Activated CD4-positive, alpha-beta T cell treated with anti-CD3 and anti-CD28 coated beads for 24 hours (primary cell): ENCODE measurements at places on chromosomes 3 and 15.

DNA sequence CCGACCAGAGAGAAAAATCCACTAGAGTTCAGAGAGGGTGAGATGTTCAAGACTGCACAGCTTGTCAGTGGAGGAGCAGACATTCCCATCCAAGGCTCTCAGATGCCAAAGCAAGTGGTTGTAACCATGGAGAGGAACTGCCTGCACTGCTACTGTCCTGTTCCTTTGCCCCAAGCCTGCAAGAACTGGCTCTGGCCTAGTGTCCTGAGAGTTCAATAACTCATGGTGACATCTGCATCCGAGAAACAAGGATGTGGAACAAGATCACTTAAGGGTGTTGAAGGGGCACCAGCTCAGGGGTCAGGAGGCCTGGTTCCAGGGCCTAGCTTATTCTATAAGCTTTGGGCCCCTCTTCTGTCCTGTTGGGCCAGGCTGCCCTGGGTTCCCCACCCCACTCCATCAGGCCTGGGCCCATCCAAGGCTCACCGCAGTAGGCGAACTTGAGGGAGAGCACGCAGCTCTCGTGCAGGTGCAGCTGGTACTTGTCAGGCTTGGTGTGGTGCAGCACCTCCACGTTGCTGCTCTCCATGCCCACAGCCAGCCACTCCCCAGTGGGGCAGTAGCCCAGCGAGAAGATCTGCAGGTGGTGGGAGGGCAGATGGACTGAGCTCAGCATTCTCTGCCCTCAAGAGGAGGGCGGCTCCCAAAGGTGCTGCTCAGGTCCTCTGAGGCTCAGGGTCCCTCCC is 45.6 kb downstream of the TLE3 start:
- no peak for DNase-seq

- no peak for DNase-seq
Measured at GRCh38 chr15:35929740-35930444, 383.9 kb upstream of the DPH6 start.

GRCh38 chr3:111871809-111872623 is 13.0 kb downstream of the PHLDB2 start:
- no peak for DNase-seq

DNA sequence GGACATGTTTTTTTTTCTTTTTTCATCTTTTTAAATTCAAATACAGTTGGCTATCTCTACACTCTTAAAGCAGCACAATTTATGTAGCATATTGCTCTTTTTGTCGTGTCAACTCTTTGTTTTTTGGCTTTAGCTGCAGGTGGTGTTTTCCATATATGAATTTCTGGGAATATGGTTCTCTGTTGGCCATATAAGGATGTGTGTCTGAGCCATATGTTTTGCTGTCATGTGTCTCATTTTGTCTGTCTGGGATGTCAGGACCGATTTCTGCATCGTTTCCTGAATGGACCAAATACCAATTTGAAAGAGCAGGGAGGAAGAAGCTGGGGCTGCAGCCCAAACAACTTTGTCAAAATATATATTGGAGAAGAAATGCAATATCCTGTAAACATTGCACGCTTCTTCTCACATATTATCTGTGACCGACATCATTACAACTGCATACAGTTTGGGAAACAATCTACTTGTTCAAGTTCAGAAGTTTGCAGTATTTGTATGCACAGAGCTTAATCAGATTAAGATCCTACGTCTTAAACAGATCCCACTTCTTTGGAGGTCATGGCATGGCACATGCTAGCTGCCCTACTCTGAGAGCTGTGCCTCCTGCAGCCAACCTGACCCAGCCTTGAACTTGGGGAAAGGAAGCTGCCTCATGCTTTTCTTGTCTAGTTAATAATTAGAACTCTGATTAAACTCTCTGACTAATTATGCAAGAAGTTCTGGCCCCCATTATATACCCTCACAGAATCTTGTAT is 4.0 kb upstream of the SATB1 start:
- DNase-seq, result no peak

DNA sequence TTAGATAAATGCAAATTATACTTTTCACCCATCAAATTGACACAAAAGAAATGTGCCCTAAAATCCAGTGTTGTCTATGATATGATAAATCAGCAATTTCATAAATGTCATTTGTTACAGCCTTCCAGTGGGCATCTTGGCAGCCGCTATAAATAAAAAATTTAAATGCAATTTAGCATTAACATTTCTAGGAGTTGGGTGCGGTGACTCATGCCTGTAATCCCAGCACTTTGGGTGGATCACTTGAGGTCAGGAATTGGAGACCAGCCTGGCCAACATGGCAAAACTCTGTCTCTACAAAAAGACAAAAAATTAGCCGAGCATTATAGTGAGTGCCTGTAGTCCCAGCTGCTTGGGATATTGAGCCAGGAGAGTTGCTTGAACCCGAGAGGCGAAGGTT is 65.9 kb upstream of the POMGNT2 start:
- DNase-seq, result no peak

DNA sequence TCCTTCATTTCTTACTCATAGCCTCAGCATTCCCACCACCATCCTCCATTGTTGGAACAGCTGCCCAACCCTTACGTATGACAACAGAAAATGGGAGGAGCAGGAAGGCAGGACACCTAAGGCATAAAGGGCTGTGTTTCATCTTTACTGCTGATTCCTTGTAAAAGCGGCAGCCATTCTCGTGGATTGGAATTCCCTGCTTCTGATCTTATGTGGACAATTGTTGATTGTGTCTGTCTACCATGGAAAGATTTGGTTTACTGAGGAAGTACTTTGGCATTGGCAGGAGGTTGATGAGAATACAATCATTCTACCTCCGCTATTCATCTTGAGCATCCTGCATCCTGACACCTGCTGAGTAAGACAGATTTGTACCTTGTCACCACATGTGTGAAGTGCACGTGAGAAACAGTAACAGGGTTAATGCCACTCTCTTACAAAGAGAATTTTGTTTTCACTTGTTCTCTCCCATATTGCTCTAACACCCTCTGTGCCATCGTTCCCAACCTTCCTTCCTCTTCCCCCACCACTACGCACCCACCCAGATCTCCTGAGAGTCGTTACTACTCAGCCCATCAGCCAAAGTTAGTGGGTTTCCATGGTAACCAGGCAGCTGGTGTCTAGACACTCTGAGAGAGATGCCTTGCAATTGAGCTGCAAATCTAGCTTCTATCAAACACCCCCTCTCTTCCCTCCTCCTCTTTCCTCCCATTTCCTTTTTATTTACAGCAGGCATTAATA is 75.7 kb downstream of the GAP43 start:
- no peak for DNase-seq

DNA sequence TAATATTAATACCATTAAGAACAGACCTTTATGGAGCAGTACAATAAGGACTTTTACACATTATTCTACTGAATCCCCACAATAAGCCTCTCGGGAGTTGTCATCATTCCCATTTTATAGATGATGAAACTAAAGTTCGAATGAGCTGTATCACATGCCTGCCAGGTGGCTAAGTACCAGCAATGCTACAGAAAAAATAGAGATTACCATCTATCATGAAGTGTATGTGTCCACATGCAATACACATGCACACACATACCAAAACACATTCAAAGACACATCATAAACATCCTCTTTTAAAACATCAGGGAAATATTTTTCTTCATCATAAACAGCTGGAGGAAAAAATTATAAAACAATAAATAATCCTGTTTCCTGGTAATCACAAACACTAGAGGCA is 136.6 kb downstream of the SUCLG2 start:
- no peak for DNase-seq

- DNase-seq, result no peak
Measured at GRCh38 chr15:60469893-60470641, 8.9 kb downstream of the ICE2 start.

DNA sequence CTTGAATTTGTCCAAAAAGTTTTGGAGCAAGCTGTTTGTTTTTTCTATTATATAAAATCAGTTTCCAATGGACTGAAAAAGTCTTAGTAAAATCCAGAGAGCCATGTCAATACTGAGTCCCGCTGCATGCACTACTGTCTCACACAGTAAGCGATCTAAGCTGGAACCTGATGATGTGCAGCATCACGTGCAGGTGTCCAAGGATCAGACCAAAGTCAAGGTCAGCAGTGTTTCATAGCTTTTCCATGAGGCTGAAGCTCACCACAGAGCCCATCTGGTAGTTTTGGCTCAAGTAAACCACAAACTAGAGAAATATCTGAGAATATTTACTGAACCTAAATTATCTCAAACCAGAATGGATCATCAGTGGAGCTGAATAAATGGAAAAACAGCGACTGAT is 784.0 kb upstream of the SEMA6D start:
- DNase-seq, result no peak

- no peak for DNase-seq
Measured at GRCh38 chr3:171731691-171732090, 78.6 kb downstream of the PLD1 start.

DNA sequence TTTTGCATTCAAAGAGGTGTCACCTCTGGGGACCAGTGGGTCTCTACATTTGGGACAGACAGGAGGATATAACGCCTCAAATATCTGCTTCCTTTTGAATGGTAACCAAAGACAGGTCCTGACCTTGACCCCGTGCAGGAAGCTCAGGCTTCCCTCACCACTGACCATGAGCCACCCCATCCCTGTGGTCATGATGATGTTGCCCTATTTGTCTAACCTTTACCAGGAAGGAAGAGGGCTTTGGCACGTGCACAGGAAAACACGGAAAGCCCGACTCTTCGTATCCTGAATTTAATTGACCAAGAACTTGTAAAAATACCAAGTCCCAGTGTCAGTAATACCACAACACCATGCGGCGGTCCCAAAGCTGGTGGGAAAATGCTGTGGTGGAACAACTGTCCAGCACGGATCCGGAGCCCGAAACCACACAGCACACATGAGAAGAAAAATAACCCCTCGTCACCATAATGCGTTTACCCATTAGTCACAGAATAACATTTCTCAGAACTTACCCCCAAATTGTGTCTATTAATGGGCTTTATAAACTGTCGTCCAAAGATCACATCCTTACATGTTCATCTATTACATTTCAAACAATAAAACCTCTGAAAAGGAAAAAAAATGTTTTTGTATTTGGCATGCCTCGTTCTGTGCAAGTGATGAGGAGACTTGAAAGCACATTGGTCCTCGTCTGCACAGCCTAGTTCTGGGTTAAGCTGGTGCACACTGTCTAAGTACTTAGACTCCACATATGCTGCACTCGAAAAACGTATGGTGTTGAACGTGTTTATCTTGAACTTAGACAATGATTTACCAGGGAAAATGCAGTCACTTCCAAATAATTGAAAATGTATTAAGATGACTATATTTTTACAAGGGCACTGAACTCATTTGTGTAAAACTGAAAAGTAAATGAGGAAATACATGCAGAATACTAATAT is 118.9 kb upstream of the IGF1R start:
- no peak for DNase-seq

DNA sequence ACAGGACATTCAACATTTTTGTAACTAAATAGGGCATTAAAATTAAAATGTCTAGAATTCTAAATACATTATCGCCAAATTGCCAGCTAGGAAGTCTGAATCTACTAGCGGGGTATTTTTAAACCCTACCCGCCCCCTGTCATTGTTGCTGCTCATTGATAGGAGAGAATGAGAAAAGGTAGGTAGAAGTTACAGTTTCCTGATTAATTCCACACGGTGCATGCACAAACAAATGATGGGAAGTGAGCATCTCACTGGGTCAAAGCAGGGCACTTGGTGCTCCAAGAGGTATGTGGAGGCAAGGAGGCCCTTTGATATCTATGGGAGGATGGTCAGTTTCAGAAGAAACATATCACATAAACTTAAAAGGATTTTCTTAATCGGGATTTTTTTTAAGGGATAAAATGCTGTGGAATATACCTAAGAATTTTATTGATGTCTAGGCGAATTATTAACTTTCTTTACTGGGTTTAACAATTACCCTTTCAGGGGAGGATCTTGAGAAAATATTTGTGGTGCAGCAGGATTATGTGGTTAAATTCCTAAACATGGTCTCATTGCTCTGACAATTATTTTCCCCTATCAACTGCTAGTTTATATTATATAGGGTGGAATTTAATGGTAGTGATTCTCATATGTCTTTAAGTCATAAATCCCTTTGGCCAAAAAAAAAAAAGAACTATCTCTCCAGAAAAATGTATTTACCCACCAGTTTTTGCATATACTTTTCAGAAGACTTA is 236.0 kb upstream of the GOLGA6L4 start:
- no peak for DNase-seq

DNA sequence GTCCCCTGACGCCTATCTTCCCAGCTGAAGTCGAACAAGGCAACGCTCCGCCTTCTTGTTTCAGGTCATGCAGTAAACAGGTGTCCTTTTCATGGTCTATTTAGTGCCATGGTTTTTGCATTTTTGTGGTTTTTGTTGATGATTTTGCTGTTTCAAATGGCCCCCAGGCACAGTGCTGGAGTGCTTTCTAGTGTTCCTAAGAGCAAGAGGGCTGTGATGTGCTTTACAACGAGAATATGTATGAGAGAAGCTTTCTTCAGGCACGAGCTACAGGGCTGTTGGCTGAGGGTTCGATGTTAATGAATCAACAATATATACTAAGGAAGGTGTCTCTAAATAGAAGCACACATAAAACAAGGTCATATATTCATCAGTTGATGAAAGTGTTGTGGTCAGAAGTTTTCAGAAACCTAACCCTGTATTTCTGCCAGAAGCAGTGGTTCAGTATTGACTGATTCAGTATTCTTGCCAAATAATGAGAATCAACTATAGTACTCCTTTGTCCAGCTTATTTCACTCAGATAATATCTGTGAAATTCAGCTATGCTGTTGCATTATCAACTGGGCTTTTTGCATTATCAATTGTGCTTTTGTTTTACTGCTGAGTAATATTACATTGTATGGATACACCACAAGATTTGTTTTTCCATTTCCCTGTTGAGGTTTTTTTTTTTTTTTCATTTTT is 18.5 kb downstream of the LIMD1 start:
- DNase-seq, result no peak

- DNase-seq, result no peak
Measured at GRCh38 chr15:50542887-50543210, 3.6 kb downstream of the USP50 start.

DNA sequence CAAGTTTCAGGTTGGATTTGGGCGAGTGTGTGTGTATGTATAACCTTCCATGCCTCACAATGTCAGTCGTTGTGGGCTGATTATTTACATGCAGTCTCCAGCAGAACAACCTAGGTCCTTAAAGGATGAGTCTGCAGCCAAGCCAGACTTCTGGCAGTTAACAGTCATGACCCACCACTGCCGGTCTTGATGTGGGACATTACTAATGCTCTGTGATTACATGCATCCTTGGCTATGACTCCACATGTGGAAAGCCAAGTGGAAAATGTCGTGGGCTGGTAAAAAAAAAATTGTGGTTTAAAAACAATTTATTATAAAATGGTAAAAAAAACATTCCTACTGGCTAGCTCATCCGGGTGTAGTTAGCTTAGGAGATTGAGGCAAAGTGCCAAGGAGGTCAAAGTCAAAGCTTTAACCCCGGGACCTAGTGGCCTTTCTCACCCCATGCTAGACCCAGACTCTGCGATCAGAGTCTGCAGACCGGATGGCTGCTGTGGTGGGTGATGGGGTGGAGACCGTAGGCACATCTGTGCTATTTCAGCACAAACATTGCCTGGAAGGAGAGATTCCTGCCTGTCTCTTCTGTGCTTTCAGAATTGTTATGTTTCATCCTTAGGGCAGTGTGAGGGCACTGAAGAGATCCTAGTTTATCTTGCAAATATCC is 6.8 kb downstream of the RARRES1 start:
- DNase-seq, result no peak

- no peak for DNase-seq
Measured at GRCh38 chr3:171781711-171782127, 28.6 kb downstream of the PLD1 start.

GRCh38 chr3:187327845-187328244 is 36.3 kb upstream of the MASP1 start:
- DNase-seq, result no peak

GRCh38 chr15:29242456-29243242 is 27.0 kb downstream of the NSMCE3 start:
- DNase-seq, result no peak
